ENCODE measurements at places on chromosomes 1 and 21.

DNA sequence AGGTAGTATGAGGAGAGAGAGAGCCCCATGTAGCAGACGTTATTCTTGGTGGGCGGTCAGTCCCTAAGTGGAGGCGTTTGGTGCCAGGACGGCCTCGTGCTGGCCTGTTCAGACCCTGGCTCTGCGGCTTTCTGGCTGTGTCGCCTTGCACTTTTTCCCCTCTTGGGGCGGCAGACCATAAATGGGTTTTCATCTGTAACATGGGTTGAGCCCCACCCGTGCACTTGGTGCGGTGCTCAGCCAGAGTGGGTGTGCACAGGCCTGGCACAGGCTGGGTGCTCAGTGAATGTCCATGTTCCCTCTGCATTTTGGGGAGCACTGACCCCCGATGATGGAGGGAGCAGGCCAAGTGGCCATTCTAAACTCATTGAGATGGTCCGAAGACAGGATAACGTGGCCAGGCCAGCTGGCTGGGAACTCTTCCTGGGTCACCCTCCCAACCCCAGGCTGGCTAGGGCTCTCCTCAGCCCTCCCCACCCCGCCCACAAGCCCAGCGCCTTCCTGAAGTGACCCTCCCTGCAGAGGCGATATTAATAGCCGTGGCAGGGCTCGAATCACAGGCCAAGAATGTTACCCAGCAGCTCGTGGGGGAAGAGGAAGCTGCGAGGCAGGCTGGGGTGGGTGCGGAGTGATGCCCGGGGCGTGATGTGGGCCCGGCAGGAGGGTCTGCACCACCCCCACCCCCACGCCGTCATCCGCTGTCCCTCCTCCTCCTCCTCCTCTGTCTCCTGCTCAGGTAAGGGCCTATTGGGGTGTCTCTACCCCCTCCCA lies 78.5 kb downstream of the ARHGEF10L start:
- H3K36me3 ChIP-seq, result peaks cover 2% of the 10 kb centered on the region
- H3K27me3 ChIP-seq, result no peaks in the 10 kb centered on the region
- H3K27ac ChIP-seq, result peak overlapping the region; percentile 49
- no peaks in the 10 kb centered on the region for H3K4me1 ChIP-seq
- DNase-seq, result no peak

GRCh38 chr1:153553830-153554541 lies 4.9 kb upstream of the S100A3 start:
- no peak overlapping the region for H3K4me3 ChIP-seq
- H3K27me3 ChIP-seq, result no peaks in the 10 kb centered on the region
- peak overlapping the region; percentile 81 for H3K27ac ChIP-seq
- H3K36me3 ChIP-seq, result no peaks in the 10 kb centered on the region
- no peak for DNase-seq

DNA sequence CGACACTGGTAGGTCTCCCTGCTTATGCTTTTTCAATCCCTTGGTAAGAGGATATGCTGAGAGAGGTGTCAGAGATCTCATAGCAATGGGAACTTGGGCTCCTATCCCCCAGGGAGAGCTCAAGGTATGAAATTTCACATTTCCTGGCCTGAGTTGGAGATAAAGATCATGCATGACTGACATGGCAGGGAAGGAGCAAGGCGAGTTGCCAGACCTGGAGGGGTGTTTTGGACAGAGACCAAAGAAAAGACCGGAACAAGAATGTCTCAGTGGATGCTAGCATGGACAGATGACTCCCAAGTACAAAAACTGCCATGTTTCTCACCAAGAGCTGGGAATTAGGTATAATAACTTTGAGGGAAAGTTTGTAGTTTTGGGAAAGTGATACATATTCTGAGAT lies 334.1 kb upstream of the B3GALT2 start:
- H3K27ac ChIP-seq, result no peak overlapping the region
- no peaks in the 10 kb centered on the region for H3K4me1 ChIP-seq
- no peaks in the 10 kb centered on the region for H3K27me3 ChIP-seq
- no peak overlapping the region for H3K4me3 ChIP-seq
- H3K36me3 ChIP-seq, result no peaks in the 10 kb centered on the region

DNA sequence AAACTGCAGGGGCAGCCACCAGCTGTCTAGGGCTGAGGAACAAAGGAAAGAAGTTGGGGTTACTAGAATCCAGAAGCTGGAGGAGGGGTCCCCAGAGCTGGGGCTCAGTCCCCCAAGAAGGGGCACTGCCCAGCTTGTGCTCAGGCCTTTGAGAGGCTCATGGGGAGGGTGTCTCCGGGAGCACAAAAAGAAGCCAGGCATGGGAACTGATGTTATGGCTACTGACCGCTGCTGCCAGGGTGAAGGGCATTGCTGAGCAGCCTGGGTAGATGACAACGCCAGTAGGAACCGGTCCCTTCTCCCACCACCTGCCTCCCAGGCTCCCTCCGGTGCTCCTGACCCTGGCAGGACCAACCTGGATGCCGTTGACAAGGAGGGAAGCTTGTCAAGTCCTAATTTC lies 762.5 kb upstream of the TPTE start:
- no peaks in the 10 kb centered on the region for H3K4me1 ChIP-seq
- no peaks in the 10 kb centered on the region for H3K27me3 ChIP-seq
- H3K4me3 ChIP-seq, result no peak overlapping the region
- DNase-seq, result no peak
- no peak overlapping the region for H3K27ac ChIP-seq

GRCh38 chr1:2639607-2640521 lies 7.0 kb upstream of the MMEL1 start:
- H3K4me3 ChIP-seq, result no peak overlapping the region
- DNase-seq, result no peak
- H3K27ac ChIP-seq, result no peak overlapping the region
- no peaks in the 10 kb centered on the region for H3K36me3 ChIP-seq

- no peaks in the 10 kb centered on the region for H3K4me1 ChIP-seq
- no peak for DNase-seq
- no peak overlapping the region for H3K4me3 ChIP-seq
- no peaks in the 10 kb centered on the region for H3K27me3 ChIP-seq
Observed at GRCh38 chr1:201334325-201335173, 42.9 kb downstream of the TNNT2 start.

GRCh38 chr1:174171073-174171472 lies 11.8 kb downstream of the RABGAP1L start:
- no peak for DNase-seq
- H3K27me3 ChIP-seq, result no peaks in the 10 kb centered on the region
- H3K36me3 ChIP-seq, result peaks cover 3% of the 10 kb centered on the region

DNA sequence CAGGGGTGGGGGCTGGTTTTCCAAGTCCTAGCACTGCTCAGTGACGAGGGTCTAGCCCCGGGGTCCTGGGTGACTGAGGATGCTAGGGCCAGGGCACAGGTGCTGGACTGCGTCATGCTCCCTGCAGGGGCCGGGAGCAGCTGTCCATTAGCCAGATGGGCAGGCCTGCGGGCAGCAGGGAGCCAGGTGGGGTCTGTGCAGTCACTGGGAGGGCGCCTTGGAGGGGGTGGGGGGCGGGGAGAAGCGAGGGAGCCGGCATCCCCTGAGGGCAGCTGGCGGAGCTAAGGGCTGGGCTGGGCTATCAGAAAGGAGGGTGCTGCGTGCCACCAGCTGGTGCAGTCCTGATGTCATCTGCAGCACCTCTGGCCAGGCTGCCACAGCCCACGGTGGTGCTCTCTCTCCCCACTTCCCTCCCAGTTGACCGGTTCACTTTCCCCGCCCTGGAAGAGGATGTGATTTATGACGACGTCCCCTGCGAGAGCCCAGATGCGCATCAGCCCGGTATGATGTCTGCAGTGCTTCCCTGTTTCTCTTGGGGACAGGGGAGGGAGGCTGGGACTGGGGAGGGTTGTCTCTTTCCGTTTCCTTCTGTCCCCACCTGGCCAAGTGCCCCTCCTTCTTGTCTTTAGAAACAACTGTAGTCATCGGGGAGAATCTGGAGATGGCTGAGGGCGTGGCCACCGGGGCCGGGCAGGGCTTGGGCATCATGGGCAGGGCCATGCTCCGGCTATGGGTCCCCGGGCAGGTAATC lies 63.8 kb downstream of the ARHGEF10L start:
- H3K4me3 ChIP-seq, result no peak overlapping the region
- H3K27me3 ChIP-seq, result no peaks in the 10 kb centered on the region
- H3K36me3 ChIP-seq, result no peaks in the 10 kb centered on the region
- no peak overlapping the region for H3K27ac ChIP-seq
- no peaks in the 10 kb centered on the region for H3K4me1 ChIP-seq
- no peak for DNase-seq

DNA sequence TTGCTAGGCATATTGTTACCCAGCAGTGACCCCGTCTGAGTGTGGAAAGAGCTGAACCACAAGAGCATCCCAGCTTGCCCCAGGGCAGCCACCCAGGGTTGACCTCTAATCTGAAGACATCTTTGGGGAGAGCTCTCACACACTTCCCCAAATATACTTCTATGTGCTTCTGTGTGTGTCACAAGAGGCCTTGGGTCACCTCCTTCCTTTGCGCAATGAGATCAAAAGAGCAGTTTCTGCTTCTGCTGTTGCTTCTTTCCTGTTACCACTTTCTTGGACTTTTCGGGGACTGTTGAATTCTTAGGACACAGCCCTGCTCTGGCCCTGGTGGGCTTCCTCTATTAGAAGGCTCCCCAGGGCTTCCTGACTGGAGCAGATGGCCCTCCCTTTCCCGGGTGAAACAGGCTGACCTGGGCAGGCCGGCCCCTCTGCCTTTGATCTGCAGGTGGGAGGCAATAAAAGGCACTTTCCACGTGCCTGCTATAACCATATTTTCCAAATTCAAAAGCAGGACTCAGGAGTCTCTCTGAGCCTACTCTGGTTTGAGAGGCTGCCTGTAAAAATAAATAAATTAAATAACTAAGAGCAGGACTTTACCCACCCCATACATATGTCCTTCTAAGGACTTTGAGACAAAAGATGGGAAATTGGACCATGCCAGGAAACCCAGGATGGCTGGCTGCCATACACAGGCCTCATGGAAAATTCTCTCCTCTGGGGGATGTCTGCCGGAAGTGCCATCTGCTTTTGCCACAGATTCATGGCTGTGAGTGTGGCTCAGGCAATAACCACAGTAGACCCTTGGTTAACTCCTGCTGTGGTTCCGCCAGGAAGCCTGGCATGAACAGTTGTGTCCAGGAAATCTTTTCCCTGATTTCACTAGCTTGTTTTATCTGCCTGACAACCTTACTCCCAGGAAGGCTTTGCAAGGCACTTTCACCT lies 28.3 kb upstream of the RCSD1 start:
- no peak overlapping the region for H3K4me3 ChIP-seq
- peak overlapping the region; percentile 80 for H3K27ac ChIP-seq
- peaks cover 9% of the 10 kb centered on the region for H3K4me1 ChIP-seq
- no peaks in the 10 kb centered on the region for H3K36me3 ChIP-seq
- no peak for DNase-seq
